NCI-H1092 (cell line): ENCODE measurements at places on chromosomes 4 and X.

DNA sequence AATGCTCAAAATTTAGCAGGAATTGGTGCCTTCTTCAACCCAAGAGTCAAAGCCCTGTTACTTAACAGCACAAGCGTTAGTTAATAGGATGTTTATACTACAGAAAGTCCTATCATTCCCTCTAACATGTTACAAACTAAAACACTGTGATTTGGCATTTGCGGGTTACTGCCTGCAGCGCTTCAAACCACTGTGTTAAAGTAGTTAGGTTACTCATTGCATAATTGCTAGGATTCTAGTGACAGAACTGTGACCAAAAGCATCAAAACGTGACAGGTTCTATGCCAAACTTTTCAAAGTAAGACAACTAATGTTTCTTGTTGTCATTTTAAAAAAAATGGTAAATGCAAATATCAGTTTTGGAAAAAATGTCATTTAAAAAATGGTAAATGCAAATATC lies 442.8 kb upstream of the ZFP42 start:
- no peak for DNase-seq

- DNase-seq: no peak
Measured at GRCh38 chrX:101685923-101686322, 26.3 kb upstream of the ARMCX2 start.

DNA sequence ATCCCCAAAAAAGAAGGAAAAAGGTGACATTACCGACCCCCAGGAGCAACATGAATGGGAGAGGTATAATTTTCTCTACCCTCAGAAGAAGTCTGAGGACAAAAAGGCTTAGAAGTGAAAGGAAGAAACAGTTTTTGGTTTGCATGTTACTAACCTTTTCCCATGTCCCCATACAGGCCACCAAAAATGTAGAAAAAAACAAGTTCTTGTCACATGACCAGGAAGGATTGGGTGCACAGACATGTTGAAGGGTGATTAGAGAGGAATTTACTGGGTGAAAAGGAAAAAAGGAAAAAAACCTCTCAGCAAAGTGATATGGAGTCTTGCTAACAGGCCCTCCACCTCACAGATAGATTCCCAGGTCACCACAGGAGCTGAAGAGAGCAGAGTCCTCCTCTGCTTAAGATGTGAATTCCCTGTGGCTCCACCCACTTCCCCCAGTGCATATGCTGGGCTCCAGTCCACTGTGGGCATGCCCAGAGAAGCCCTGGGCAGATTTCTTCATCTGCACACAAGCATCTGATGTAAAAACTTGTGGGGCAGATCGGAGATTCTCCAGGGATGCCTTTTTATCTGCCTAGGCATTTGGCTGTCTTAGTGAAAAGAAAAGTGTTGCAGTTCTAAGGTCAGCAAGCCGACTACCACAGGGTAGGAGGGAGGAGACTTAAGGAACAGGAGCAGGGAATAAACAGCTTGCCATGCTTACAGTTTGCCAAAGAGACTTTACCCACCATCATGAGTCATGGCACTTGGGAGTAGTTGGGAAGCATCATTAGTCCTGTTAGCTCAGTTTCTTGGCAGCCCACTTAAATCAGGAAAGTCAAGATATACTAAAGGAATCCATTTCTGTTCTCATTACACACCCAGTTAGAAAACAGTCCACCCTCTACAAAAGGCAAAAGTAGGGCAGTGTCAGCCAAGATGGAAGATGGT lies 25.0 kb upstream of the PASD1 start:
- no peak for DNase-seq

- DNase-seq: no peak
Measured at GRCh38 chrX:3592184-3592583, 121.3 kb downstream of the PRKX start.

DNA sequence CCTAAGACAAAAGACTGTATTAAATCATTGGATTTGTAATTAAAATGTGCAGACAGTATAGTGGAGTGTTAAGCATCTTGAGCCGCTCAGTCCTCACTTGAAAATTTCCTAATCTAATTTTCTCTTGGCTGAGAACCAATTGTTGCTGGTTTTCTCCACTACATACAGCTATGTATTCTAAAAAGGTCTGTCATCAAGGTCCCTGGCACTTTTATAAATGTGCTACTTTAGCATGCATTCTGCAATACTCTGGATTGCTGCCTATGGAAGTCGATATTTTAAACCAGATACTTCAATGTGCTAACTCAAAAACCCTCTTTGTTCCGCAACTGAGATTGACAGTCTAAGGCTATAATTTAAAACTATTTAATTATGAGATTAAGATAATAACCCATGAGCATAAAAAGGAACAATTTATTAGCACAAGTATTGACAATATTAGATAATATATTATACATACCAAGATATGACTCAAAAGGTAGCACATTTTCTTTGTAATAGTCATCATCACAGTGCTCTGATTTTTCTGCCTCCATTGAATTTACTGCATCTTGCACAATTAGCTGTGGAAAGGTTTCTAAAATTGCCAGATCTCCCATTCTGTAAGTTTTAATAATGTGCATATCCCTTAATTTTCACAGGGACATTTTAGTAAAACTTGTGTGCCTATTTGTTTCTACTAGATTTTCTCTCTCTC lies 815.1 kb downstream of the ADGRL3 start:
- no peak for DNase-seq

GRCh38 chr4:167826281-167826680 lies 266.1 kb upstream of the ANXA10 start:
- DNase-seq: no peak

- DNase-seq: no peak
Measured at GRCh38 chr4:8293131-8293975, 23.8 kb downstream of the HTRA3 start.

DNA sequence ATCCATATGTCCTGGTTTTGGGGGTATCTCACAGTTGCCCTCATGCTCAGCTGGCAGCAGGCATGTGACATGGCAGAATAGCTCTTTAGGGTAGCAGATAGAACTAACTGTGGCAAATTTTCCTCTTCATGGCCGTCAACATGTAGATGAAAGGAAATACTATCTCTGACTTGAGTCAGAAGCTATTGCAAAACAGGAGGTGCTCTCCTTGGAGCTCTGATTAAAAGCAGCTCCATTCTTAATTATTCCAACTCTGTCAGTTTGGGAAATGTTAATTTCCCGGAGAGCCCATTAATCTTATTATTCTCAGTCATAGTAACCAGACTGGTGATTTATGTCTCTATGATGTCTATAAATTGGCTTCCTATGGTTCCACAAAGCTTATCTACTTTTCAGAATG lies 18.2 kb downstream of the IL13RA1 start:
- no peak for DNase-seq

- no peak for DNase-seq
Measured at GRCh38 chrX:129777218-129778030, 2.3 kb upstream of the SASH3 start.

GRCh38 chr4:3111461-3111860 lies 37.0 kb downstream of the HTT start:
- DNase-seq: no peak

- no peak for DNase-seq
Measured at GRCh38 chr4:38957893-38958292, 74.3 kb downstream of the TMEM156 start.

DNA sequence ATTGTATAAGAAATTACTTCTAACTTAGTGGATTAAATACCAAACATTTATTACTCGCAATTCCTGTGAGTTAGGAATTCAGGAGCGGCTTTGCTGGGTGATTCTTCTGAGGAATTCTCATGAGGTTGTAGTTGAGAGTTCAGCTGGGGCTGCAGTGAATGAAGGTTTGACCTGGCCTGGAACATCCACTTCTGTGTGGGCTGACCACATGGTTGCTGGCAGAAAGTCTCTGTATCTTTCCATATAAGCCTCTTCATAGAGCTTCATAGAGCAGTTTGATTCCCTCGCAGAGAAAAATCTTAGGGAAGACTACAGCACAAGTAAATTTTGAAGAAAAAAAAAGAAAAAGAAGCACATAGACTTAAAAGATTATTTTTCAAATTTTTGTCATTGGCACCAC lies 339.7 kb upstream of the NWD2 start:
- DNase-seq: no peak
